ENCODE measurements at places on chromosomes 3 and 15. TPM values are rescaled to one million over a fixed set of nuclear protein-coding genes. Genes with fewer than 3 reads are reported as not detected.

DNA sequence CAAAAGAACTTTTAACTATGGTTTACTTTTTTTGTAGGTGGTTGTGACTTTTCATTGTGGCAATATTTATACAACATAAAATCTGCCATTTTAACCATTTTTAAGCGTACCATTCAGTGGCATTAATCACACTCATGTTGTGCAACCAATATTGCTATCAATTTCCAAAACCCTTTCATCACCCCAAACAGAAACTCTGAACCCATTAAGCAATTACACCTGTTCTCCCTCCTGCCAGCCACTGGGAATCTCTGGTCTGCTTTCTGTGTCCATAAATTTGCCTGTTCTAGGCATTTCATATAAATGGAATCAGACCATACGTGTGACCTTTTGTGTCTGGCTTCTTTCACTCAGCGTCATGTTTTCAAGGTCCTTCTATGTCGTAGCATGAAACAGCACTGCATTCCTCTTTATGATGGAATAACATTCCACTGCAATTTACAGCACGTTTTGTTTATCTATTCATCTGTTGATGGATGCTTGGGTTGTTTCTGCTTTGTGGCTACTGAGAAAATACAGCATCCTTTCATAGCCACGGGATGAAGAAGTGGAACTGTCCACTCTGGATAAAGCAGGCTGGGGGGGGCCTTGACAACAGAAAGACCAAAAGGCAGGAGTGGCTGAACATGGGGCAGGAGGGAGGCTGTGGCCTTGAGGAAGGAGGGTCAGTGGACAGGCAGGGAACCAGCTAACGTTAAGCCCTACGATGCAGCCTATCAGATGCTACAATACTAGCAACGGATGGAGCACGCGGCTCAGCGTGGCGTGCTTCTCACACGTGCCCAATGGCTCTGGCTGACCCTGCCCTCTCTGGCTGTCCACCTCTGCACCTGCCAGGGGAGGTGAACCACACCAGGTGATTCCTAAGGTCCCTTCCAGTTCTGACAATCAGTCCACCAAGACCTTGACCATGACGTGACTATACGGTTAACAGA is 110.9 kb downstream of the SEC22A start:
- DNase-seq, result no peak

The RASGRP1 gene
- total RNA-seq, result 0.44 TPM

- DNase-seq, result no peak
Measured at GRCh38 chr3:64398006-64398405, 172.7 kb upstream of the PRICKLE2 start.

The COPG1 gene
- total RNA-seq, result 86.1 TPM

The C3orf49 gene
- not detected for total RNA-seq

The VEPH1 gene
- total RNA-seq, result 0.16 TPM

The RNF111 gene
- 20.3 TPM for total RNA-seq

DNA sequence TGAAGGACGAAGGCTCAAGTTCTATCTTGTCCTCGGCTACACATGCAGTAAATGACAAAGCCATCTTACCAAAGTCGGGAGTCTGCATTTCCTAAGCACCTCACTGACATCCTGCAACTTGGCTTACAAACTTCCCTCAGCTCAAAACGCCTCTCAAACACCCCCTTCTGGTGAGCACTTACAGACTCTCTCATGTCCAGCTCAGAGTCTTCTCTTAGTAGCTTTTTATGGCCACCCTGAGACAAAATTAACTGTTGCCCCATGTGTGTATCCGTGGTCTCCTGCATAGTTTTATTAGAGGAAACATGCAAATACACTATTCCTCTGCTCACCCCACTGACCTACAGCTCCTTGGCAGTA is 819.7 kb downstream of the FHIT start:
- no peak for DNase-seq

DNA sequence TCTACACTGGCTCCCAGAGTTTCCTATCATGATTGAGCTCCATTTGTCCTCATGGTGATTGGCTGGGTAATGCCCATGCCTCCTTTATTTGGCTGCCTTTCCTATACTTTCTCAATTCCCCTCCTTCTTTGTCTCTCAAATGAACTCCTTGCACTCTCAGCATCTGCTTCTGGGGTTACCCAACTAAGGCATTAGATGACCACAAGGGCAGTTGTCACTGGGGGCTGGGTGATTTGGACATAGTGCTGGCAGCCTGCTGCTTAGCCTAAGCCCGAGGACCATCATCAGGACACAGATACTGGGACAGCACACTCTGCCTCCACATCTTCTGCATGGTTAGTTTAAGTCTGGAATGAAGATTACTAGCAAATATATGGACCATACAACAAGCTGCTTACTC is 49.2 kb upstream of the LRRFIP2 start:
- no peak for DNase-seq

DNA sequence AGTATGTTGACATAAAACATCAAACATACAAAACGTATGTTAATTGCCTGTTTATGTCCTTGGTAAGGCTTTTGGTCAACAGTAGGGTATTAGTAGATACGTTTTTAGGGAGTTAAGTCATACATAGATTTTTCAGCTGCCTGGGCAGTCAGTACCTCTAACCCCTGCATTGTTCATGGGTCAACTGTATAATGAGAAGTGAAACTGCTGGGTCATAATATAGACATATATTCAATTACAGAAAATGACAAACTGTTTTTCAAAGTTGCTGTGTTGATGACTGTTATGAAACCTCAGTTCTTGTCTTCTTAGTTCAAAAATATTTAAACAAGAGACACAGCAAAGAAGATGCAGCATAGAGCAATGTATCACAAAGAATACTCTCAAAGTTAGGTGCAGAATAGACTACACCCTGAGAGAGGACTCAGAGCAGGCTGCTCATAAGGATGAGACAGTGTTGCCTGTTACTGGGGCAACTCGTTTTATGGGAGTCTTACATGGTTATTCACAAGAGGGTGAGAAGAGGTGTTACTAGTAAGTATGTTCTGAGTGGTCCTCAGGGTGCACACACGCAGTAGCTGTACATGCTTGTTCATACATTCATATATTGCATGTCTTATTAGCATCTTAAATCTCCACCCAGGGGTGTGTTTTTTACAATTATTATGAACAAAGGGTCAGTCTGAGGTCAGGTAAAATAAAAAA is 53.1 kb upstream of the ADAMTS17 start:
- no peak for DNase-seq

The LAMB2 gene
- total RNA-seq, result 772 TPM

The ADAMTSL3 gene
- total RNA-seq, result 11.9 TPM

DNA sequence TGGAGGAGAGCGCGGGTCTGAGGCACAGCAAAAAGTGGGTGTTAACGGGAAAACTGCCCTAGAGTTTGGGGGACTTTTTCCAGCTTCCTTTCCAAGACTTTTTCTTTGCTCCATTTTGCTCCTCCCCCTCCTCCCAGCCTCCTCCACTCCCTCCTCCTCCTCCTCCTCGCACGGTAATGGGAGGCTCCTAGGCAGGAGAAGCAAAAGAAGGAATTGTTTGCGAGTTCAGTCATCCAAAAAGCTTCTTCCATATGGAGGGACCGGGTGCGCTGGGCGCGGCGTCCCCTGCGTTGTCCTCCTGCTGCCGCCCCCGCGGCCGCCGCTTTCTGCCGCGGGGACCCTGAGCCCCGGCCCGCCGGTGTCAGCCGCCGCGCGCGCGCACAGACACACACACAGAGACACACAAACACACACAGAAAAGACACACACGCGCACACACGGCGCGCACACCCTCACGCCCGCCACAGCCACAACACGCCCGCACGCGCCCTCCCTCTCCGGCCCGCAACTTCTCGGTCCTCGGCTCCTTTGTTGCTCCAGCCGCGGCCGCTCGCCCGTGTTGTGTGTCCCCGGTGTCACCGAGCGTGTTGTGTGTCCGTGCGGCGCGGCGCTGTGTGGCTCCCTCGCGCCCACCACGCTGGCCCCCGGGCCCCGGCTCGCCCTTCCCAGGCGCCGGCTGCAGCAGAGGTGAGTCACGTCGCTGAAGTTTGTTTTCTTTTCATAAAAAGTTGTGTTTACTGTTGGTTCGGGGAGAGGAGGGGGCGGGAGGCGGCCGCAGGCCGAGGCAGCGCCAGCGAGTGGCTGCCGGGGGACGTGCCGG is at the start of gene BOC:
BOC (plus strand) TSS at position 228 of the 820 bp plus-strand sequence. CDS start 38,246 bp downstream, outside the sequence.
- DNase-seq, result peak; percentile 36

DNA sequence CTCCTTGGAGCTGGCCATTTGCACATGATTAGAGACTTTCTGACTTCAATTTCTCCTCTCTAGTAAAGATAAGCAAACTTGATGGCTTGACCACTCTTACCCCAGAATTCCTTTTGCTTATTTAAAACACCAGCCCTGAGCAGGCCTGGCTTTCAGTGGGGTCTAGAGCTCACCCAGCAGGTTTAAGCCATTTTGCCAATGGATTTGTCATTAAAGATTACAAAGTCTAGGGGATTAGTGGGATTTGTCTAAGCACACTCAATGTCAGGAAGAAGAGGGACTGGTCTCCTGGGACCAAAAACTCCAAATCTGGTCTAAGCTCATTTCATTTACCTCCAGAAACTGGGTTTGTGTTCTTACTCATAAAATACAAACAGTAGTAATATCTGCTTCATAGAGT is 57.3 kb upstream of the SNTN start:
- no peak for DNase-seq

DNA sequence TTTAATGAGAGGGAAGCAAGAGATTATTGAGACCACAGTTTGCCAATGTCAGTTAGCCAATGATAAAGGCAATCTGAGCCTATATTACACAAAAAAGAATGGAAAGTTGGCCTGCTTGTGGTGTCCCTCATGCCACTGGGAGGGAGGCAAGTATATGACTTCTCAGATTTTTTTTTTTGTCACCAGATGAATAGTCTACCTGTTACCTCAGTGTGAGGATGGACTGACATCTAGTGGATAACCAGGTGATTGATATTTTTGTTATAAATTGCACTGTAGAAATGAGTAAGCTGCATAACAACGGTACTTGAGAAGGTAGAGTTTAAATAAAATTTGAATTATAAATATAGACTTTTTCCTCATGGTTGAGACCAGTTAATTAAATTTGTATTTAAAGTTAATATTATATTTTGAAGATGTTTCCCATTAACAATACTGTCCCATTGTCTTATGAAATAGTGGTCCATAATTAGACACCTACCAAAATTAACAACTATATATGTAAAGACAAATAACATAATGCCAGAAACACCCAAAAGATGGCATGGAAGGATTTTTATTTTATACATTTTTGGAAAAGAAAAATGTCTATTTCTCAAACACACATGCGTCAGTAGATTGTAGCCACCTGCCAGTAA is 237.8 kb upstream of the GADL1 start:
- DNase-seq, result no peak

All from left ventricle myocardium inferior (tissue), 1 donor.